Uterus (tissue), 4 donors: ENCODE measurements at places on chromosomes 1 and 21.

DNA sequence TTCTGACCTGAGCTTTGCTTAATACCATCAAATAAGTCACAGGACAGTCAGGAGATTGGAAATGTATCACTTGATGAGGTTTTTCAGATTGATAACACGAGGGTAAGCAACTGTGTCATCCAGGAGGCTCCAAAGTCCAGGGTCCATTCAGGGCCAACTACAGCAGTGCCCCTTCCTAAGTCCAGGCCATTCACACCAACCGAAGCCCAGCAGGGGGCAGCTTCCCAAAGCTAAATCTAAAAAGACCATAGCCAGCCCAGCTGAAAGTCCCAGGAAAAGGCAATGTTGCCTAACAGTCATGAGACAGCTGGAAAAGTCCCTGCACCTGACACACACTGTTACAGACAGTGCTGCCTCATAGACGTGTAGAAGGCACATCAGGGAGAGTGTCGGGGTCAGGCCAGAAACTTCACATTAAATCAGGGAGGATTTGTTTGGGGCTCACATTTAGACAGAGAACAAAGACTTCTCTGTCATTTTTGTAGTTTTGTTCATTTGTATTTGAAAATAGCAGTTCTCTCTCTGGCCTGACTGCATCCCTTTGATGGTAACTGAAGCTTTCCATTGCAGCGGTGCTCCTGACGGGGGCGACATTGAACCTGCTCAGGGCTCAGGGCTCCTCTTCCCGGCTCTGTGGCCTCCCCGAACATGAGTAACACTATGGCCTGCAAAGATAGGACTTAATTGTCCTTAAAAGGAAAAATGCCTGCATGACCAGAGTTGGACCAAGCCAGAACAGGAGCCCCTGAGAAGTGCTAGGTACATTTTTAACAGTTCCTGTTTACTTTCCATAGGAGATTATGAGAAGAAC lies 200.4 kb downstream of the NRIP1 start:
- peak; percentile 54 for DNase-seq

DNA sequence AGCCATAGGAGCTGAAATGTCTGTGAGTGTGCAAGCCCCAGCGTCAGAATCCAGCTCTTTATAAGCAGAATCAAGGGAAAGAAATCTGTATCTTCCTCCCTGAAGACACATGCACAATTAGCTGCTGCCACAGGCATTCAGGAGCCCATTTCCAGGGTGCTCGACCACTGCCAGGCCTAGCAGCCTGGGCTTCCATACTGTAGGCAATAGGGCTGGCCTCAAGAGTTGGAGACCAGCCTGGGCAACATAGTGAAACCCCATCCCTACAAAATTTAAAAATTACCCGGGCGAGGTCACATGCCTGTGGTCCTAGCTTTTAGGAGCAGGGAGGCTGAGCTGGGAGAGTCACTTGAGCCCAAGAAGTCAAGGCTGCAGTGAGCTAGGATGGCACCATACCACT lies 41.0 kb downstream of the NEK2 start:
- no peak for DNase-seq

GRCh38 chr1:21705303-21705980 lies 36.3 kb upstream of the RAP1GAP start:
- DNase-seq, result no peak

- DNase-seq, result no peak
These were observed 139.6 kb upstream of the NRIP1 start for GRCh38 chr21:15204140-15204969.

DNA sequence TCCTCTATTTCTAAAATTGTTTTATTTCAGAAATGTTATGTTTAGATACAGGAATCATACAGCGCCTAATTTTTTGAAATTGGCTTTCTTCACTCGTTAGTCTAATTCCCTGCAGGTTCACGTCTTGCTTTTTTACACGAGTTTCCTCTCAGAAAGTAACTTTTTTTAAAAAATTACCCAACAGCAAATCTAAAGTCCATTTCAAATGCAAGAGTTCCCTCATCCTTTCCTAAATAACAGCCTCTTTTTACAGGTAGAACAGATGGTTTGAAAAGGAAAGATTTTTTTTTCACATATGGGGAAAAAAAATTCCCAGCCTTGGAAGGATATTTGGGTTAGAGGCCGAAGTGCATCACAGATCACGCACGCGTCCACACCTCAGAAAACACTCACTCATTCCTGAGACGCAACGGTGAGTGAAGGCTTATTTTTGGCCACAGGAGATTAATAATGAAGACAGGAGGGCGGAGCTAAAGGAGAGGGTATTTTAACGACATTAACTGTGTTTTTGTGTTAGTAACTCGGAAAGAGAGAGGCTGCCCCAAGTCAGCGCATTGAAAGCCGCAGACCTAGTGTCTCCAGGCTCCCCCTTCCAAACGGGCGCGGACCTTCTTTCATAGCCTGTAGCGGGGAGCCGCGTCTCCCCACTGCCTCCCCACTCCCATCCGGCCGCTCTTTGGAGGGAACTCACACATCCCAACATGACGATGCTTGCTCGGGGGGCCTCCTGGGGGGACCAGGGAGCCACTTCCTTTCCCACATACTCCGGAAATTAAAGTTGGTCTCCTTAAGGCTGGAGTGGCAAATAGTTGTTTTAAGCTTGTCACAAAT lies 969 bp upstream of the RIPK4 start:
- no peak for DNase-seq

DNA sequence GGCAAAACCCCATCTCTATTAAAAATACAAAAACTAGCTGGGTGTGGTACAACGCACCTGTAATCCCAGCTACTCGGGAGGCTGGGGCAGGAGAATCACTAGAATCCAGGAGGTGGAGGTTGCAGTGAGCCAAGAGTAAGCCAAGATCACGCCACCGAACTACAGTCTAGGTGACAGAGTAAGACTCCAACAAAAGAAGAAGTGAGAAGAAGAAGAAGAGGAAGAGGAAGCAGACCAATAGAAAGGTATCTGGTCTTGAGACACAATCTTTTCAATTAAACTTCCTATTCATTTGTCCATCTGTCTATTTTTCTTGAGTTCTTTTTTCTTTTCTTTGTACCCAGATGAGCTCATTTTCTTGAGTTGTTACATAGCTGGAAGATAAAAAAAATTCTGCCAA lies 55.7 kb upstream of the ACADM start:
- no peak for DNase-seq

DNA sequence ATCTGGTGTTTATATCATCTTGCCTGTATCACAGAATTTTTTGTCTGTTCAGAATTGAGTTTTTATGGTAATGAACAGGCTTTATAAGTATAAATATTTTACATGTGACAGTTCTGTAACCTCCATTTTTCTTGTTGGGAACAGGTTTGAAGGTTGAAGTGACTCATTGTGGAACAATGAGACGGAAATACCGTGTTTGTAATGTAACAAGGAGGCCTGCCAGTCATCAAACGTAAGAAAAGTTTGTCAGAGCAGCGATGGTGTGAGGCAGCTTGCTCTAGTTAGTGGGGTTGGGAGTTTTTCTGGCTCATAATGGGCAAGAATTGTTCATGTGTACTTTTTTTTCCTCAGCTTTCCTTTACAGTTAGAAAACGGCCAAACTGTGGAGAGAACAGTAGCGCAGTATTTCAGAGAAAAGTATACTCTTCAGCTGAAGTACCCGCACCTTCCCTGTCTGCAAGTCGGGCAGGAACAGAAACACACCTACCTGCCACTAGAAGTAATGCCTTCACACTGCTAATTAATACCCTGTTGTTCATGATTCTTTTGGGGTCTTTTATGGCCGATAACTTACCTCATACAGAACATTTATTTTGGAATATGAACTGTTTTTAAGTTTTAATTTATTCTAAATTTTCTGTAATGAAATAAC lies 75.2 kb upstream of the TEKT2 start:
- no peak for DNase-seq
